Left kidney (tissue), 8 donors: ENCODE measurements at places on chromosomes 3 and 15. TPM values are rescaled to one million over a fixed set of nuclear protein-coding genes. Genes with fewer than 3 reads are reported as not detected.

A4GNT gene
- 1.8 TPM for polyA plus RNA-seq

TM4SF18 gene
- polyA plus RNA-seq: 29.8 TPM

SH2D7 gene
- 0.98 TPM for polyA plus RNA-seq

ITPR1 gene
- 68.2 TPM for polyA plus RNA-seq

P3H2 gene
- polyA plus RNA-seq: 94.2 TPM

C2CD4A gene
- 0.33 TPM for polyA plus RNA-seq

SAXO2 gene
- 8.0 TPM for polyA plus RNA-seq

SERPINI2 gene
- 1.9 TPM for polyA plus RNA-seq

LAMB2 gene
- polyA plus RNA-seq: 435 TPM

DNA sequence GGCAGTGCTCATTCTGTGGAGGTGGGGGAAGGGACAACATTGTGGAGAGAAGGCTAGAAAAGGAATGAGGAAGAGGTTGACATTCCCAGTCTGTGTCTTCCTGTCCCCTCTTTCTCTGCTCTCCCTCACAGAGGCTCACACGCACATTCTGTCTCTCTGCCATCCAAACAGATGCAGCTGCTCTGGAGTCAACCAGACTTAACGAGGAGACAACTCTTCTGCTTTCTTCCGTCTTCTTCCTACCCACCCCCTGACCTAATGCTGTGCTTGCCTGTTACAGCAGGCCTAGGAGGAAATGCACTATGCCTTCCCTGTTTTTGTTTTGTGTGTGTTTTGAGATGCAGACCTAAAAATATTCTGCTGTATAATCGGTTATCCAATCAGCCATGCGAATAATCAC is 121.9 kb downstream of the CACNA1D start:
- DNase-seq: peak; percentile 33

GRCh38 chr15:66617137-66618090 is 51.6 kb upstream of the LCTL start:
- no peak for DNase-seq

DNA sequence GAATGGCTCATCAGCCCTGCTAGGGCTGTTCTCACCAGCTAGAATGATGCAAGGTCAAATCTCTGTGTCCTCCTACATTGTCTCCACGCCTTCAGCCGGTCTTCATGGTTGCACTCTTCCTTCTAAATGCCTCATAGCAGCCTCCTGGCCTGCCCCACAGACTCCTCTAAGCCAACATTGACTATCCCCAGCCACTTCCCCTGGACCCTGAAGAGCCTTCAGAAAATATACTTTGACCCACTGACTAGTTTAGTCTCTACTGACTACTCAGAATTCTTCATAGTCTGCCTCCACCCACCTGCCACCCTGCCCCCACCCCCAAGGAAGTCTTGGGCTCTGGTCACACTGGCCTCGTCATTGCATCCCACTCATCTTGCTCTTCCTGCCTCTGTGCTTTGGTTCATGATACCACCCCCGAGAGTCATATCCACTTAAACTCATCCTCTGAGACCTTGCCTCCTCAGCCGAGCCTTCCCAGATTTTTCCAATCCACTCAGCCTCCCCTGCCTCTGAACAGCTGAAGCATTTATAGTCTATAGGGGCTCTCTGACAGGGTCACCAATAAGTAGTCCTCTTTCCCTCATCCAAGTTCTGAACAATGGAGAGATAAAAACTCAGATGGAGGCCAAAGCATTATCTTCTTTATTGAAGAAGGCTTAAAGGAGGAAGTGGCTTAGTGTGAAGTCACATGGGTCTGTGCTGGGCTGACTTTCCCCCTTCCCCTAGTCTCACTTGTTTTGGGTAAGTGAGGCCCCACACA is 9.5 kb upstream of the DOCK3 start:
- no peak for DNase-seq

DNA sequence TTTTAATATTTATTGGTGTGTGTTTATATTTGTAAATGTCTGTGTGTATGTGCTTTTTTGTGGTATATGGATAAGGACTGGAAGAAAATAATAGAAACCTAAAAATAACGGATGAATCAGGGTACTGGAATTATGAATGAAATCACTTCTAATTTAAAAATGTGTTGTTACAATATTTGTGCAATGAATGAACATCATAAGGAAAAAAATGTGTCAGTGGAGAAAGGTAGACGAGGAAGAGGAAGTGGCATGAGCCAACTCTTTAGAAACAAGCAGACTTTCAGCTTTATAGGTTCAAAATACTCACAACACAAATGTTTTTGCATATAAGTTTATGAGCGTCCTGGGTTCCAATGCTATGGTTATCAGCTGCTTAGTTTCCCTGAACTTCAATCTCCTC is 59.4 kb downstream of the SOX2 start:
- no peak for DNase-seq

DNA sequence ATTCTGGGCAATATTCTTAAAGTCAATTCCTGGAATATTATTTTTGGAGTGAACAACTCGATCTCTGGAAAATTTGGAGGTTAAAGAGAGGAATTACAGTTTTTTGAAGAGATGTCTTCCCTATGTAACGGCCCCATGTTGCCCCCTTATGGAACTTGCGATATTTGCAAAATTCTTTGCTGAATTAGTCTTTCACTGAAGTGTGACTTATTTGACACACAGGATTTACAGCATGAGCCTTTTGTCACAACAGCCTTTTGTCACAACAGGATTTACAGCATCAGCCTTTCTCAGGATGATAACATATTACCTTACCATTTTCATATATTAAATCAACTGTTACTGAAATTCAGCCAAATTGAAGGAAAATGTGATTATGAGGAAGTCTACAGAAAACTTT is 37.8 kb upstream of the SPTSSB start:
- DNase-seq: peak; percentile 60

DNA sequence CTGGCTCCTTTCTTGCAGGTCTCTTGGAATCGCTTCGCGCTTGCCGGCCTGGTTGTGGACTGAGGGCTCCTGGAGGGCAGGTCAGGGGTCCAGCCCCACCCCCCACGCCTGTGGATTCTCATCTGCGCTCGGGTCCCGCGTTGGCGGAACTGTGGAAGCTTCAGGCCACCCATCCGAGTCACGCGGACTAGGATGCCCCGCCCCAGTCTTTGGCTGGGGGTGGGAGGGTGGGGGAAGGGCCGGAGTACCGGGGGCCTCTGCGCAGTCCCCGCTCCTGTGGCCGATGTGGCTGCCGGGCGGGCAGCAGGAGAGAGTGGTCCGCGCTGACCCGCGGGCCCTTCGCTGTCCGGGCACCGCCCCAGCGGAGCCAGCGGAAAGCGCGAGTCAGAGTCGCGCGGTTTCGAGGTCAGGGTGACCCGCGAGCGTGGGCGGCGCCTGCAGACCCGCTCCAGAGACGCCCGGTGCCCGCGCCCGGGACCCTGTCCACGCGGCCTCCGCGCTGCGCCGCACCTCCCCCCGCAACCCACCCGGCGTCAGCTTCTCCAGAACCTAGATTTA is 114.2 kb downstream of the KLF13 start:
- peak; percentile 13 for DNase-seq

GRCh38 chr3:195699860-195700259 is 20.9 kb upstream of the MUC20 start:
- DNase-seq: no peak

DNA sequence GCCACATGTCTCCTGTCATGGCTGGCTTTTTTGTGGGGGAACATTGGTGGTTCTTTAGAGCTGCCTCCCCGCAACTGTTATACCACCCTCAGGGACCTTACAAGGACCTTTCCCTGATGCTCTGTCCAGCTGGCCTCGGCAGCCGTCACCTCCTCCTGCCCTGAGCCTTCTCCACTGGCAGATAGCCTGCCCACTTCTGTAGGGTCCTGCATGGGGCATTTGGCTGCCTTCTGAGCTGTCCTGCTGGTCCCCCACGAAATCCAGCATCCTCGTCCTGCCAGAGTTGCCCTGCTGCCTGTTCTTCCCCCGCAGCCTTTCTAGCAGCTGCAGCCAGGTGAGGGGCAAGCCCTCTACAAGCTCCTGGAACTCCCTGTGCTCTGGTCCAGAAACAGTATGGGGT is 86.2 kb downstream of the USP13 start:
- DNase-seq: no peak

GRCh38 chr3:13015286-13016082 is 57.7 kb downstream of the IQSEC1 start:
- no peak for DNase-seq

DNA sequence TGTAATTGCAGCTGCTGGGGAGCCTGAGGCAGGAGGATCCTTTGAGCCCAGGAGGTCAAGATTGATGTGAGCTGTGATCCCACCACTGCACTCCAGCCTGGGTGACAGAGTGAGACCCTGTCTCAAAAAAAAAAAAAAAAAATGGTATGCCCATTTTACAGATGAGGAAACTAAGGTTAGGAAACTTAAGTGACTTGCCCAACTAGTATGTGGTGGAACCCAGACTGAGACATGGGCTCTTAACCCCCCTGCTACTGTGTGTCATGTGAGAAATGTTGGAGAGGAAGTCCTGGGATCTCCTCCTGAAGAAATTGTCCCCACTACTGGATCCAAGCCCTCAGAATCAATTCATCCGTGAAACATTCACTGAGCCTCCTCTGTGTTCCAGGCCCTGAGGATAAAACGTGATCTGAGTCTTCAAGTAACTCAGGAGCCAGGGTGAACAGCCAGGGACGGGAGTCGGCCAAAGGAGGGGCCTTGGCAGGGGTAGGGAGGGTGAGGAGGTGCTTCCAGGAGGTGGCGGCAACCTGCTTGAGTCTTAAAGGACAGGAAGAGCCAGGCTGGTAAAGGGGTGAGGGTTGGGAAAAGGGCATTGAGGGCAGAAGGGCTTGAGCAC is 19.6 kb upstream of the RNU6-1 start:
- no peak for DNase-seq

GRCh38 chr3:46372492-46373359 is 2.0 kb downstream of the CCR5 start:
- no peak for DNase-seq

DNA sequence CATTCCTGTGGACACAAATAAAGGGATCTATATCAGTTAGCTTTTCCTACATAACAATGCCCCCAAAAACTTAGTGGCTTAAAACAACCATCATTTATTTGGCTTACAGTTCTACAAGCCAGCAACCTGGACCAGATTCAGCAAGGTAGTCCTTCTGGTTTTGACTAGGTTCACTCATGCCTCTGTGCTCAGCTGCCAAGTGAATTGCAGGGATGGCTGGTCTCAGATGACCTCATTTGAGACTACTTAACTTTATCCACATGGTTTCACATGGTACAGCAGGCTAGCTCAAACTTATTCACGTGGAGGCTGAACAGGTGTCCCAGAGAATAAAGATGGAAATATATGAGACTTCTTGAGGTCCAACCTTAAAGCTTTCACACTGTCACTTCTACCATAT is 119.3 kb upstream of the BFSP2 start:
- peak; percentile 30 for DNase-seq

- DNase-seq: no peak
Observed at GRCh38 chr3:95750097-95750496, 1064.3 kb upstream of the EPHA6 start.

- no peak for DNase-seq
Observed at GRCh38 chr15:93017526-93017925, 71.5 kb downstream of the RGMA start.

GRCh38 chr3:124974691-124975090 is 40.1 kb upstream of the MUC13 start:
- DNase-seq: no peak

- no peak for DNase-seq
Observed at GRCh38 chr3:169153656-169154055, 509.9 kb downstream of the MECOM start.

- peak; percentile 25 for DNase-seq
Observed at GRCh38 chr3:145094355-145094941, 1066.5 kb downstream of the PLOD2 start.

DNA sequence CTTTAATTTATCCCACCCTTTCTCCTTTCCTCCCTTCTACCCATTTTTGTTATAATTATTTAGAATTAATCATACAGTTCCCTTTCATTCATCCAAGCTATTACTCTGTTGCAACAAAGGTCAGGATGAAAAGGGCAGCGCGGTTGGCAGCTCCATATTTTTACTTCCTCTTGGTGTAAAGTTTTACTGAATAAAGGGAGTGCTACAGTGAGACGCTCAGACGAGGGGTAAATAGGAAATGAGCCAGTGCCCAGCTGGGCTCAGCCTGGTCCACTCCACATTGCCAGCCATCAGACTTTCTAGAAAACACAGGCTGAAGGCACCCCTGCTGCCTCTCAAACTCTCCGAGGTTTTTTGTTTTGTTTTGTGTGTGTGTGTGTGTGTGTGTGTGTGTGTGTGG is 21.9 kb upstream of the ZBTB38 start:
- DNase-seq: no peak

DNA sequence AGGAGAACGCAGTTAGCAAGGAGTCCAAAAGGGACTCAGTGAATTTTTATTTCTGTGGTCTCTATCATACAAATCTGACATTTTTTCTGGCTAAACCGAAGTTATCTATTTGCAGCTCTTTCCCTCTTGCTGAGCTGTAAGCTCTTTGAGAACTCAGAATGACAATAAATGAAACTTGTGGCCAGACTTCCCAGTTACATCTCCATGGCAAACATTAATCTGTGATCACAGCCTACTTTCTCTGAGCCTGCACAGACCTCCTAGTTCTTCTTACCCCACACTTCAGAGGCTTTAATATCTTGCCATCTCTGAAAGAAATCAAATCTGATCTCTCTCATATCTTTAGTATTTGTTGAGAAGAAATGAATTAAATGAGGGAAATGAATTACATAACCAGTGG is 58.0 kb downstream of the PLD1 start:
- DNase-seq: no peak

DNA sequence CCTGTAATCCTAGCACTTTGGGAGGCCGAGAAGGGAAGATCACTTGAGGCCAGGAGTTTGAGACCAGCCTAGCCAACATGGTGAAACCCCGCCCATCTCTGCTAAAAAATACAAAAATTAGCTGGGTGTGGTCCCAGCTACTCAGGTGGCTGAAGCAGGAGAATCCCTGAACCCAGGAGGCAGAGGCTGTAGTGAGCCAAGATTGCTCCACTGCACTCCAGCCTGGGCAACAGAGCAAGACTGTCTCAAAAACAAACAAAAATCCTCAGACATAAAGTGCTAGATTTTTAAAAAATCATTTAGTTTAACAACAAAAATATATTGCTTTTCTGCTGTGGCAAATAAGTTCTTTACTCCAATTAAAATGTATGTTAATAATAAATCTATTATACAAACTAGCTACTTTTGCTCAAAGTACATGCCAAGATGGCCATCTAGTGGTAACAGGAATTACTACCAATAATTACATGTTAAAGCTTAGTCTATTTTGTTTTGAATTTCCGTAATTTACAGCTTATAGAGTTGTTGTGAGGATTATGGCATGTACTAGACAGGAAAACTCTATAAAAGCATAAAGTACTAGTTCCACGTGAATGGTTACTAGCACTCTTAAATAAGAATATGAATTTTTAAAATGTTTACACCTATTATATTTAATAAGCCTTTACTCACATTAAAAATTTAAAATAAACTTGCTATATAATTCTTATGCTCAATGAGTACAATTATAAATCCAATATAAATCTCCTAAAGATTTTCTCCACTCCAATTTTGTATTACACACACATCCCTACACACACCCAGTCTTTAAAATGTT is 39.0 kb downstream of the GABPB1 start:
- DNase-seq: peak; percentile 25

GRCh38 chr3:179432451-179432850 is 18.8 kb downstream of the GNB4 start:
- no peak for DNase-seq

- no peak for DNase-seq
Observed at GRCh38 chr15:98720031-98720430, 71.7 kb downstream of the IGF1R start.

GRCh38 chr15:60933900-60934885 is 294.9 kb downstream of the RORA start:
- no peak for DNase-seq
